ENCODE measurements at places on chromosomes 13 and 19.

GRCh38 chr13:35279500-35279899, 197.0 kb downstream of the MAB21L1 start:
- DNase-seq: no peak

GRCh38 chr13:58953638-58954037, 1210.1 kb downstream of the DIAPH3 start:
- DNase-seq: no peak

- no peak for DNase-seq
These were observed 191.5 kb upstream of the KL start for GRCh38 chr13:32824675-32825074.

DNA sequence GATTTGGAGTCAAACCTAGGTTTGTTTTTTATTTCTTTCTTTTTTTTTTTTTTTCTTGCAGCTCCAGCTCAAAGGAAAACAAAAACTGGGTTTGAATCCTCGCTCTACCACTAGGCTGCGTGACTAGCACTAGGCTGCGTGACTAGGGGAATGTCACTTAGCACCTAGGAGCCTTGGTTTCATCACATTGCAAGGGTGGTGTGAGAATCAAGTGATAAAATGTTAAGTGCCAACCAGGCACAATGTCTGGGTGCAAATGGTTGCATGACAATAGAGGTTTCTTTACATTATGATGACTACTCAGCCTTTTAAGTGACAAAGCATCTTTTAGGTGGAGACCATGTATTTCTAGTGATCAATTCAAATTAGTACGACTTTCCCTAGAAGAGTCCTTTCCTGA, 27.9 kb downstream of the RCBTB2 start:
- no peak for DNase-seq

GRCh38 chr13:80297094-80297493, 43.8 kb downstream of the SPRY2 start:
- no peak for DNase-seq

DNA sequence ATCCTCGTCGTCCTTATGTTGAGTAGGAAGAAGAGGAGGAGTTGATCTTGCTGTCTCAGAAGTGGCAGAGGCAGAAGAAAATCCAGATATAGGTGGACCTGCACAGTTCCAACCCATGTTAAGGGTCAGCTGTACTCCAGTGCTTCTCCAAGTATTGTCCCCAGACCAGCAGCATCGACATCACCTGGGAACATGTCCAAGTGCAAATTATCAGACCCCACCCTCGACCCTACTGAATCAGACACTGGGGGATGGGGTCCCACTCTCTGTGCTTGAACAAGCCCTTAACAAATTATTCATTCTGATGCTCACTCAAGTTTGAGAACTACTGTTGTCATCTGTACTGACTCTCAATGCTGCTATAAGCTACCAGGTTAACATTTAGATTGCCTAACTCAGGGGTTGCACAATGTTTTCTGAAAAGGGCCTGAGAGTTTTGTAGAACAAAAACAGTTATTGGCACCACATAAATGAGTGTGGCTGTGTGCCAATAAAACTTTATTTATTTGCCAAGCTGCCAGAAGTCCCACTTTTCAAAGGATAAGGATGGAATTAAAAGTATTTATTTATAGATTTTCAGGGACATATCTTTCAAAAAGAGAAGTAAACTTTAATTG, 226.7 kb upstream of the IPO5 start:
- DNase-seq: no peak

DNA sequence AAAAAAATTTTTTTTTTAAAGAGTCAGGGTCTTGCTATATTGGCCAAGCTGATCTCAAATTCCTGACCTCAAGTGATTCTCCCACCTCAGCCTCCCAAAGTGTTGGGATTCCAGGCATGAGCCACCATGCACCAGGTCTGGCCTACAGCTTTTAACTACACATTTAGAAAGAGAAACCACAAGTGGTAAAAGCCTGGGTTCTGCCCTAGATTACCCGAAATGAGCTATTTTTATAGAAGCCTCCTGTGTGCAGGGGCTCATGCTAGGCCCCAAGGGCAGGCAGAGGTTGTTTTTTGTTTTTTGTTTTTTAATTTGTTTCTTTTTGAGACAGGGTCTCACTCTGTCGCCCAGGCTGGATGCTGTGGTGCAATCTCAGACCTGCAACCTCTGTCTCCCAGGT, 14.0 kb upstream of the MYADM start:
- no peak for DNase-seq

DNA sequence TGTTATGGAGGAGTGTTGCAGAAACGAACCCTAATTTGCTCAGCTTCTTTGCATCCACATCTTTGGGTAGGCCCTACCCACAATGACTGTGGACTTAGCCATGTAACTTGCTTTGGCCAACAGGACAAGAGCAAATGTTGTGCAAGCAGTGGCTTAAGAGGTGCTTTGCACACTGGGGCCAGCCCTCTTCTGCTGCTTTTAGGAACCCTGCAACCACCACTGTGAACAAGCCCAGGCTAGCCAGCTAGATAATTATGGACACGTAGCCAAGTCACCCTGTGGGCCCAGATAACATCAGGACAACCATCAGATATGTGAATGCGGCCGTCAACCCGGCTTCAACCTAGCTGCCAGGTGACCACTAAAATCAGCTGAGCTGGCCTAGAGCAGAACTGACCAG, 17.1 kb downstream of the C19orf47 start:
- no peak for DNase-seq

DNA sequence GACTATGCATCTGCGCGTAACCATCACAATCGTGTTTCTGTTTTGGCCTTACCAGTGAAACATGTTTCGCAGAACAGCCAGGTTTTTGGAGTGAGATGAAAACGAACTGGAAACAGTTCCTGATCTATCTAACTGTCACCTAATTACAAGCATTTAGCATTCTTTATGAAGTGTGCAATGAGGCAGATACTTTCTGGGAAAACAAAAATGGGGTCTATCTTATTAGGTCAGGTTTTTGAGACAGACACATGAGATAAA, 182.8 kb downstream of the LMO7 start:
- DNase-seq: no peak

GRCh38 chr13:101527130-101527529, 74.7 kb downstream of the ITGBL1 start:
- no peak for DNase-seq

GRCh38 chr19:46785054-46785979, 3.1 kb downstream of the SLC1A5 start:
- DNase-seq: no peak

- DNase-seq: no peak
These were observed 20.7 kb downstream of the GPR180 start for GRCh38 chr13:94622344-94622743.

- peak; percentile 68 for DNase-seq
These were observed 31.2 kb downstream of the GADD45B start for GRCh38 chr19:2507109-2507508.

DNA sequence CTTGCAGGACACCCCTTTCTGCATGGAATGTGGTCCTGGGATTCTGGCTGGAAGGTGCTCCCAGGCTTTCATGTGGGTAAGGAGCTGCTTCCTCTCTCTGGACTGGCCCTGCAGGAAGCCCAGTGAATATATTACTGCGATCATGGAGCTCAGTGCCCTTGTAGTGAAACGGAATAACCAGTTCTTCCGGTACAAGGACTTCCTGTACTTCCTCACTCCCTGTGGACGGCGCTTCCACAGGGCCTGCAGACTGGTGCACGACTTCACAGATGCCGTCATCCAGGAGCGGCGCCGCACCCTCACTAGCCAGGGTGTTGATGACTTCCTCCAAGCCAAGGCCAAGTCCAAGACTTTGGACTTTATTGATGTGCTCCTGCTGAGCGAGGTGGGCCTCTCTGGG, 8.0 kb downstream of the CYP4F8 start:
- no peak for DNase-seq

- no peak for DNase-seq
These were observed 166.8 kb downstream of the SLITRK5 start for GRCh38 chr13:87837946-87838345.

Data from DMS79 (cell line).